ENCODE measurements at places on chromosomes 13 and 19.
A peak's percentile ranks its signal among the peaks of the same experiment; 100 is the strongest.

DNA sequence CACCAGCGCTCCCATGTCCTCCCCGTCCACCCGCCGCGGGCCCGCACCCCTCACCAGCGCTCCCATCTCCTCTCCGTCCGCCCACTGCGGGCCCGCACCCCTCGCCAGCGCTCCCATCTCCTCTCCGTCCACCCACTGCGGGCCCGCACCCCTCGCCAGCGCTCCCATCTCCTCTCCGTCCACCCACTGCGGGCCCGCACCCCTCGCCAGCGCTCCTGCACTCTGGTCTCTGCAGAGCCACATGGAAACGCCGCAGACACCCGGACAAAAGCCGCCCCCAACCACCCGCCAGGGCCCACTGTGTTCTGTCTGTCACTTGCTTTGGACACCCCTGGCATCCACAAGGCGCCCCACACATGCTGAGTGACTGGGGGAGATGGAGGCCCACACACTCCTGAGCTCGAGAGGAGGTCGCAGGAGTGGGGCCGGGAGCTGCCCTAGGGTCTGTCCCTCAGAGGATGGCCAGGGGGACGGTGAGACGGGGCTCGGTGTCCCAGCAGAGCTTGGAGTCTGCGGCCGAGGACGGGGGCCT lies 7.4 kb downstream of the CFD start:
- H3K4me1 ChIP-seq = no peaks in the 10 kb centered on the region
- no peaks in the 10 kb centered on the region for H3K27me3 ChIP-seq
- peaks cover 32% of the 10 kb centered on the region for H3K36me3 ChIP-seq
- DNase-seq = no peak
- no peak overlapping the region for H3K4me3 ChIP-seq
- H3K27ac ChIP-seq = no peak overlapping the region

GRCh38 chr19:55146078-55146704 lies 2.8 kb downstream of the TNNT1 start:
- no peaks in the 10 kb centered on the region for H3K36me3 ChIP-seq
- H3K27me3 ChIP-seq = peaks cover 7% of the 10 kb centered on the region
- H3K4me1 ChIP-seq = no peaks in the 10 kb centered on the region
- no peak overlapping the region for H3K27ac ChIP-seq
- H3K4me3 ChIP-seq = no peak overlapping the region

GRCh38 chr13:28751175-28751960 lies 32.6 kb upstream of the SLC46A3 start:
- H3K27me3 ChIP-seq = no peaks in the 10 kb centered on the region
- H3K27ac ChIP-seq = no peak overlapping the region
- H3K4me1 ChIP-seq = peaks cover 21% of the 10 kb centered on the region
- DNase-seq = no peak
- no peaks in the 10 kb centered on the region for H3K36me3 ChIP-seq
- H3K4me3 ChIP-seq = no peak overlapping the region

- no peak for DNase-seq
- no peaks in the 10 kb centered on the region for H3K36me3 ChIP-seq
- H3K27ac ChIP-seq = no peak overlapping the region
- no peaks in the 10 kb centered on the region for H3K27me3 ChIP-seq
- H3K4me3 ChIP-seq = no peak overlapping the region
These were observed 230.5 kb downstream of the TM9SF2 start for GRCh38 chr13:99731747-99732146.

DNA sequence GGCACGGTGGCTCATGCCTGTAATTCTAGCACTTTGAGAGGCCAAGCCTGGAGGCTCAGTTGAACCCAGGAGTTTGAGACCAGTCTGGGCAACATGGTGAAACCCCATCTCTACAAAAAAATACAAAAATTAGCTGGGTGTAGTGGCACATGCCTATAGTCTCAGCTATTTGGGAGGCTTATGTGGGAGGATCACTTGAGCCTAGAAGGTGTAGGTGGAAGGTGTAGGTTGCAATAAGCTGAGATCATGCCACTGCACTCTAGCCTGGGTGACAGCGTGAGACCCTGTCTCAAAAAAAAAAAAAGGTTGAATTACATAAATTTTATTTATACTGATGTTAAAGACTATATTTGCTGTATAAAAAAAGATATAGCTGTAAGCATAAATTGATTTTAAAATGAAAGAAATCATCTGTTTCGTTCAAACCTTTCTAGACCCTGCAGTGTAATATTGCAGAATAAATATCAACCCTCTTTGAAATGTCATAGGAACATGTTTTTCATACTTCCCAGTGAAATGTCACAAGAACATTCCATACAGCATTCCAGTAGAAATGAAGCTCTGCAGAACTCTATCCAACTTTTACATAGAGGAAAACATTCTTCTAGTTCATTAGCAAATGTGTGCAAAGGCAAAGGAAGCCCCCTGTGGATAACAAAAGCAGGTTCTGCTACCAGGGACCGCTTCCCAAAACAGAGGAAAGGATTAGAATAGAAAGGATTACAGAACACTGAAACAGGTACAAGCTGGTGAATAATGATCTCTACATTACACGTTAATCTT lies 76.0 kb downstream of the CAB39L start:
- no peak overlapping the region for H3K27ac ChIP-seq
- H3K36me3 ChIP-seq = no peaks in the 10 kb centered on the region
- DNase-seq = no peak
- H3K27me3 ChIP-seq = no peaks in the 10 kb centered on the region
- no peaks in the 10 kb centered on the region for H3K4me1 ChIP-seq
- no peak overlapping the region for H3K4me3 ChIP-seq

DNA sequence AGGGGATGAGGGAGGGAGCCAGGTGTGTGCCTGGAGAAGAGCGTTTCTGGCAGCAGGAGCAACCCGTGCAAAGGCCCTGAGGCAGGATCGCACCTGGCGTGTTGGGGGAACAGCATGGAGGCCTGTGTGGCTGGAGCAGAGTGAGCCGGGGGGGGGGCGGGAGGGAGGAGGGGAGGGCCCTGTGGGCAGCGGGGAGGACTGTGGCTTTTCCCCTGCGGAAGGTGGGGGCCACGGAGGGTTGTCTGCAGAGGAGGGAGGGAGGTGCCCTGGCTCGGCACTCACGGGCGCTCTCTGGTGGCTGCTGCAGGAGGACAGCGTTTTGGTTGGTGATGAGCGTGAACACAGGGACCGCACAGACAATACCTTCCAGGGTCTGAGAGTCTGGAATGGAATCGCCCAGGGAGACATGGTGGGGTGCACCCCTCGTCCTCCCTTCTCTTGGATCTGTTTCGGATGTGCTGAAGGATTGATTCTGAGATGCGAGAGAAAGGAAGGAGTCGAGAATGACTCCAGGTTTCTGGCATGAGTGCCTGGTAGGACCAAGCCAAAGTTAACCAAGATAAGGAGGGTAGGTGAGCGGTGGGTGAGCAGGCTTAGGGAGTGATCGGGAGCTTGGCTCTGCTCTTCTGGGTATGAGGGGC lies 6.5 kb downstream of the RAB11B start:
- H3K27me3 ChIP-seq = no peaks in the 10 kb centered on the region
- H3K4me1 ChIP-seq = peaks cover 15% of the 10 kb centered on the region
- peaks cover 13% of the 10 kb centered on the region for H3K36me3 ChIP-seq
- H3K4me3 ChIP-seq = no peak overlapping the region
- no peak overlapping the region for H3K27ac ChIP-seq
- DNase-seq = peak; percentile 75

- peak overlapping the region; percentile 88 for H3K4me3 ChIP-seq
- DNase-seq = no peak
- H3K36me3 ChIP-seq = peaks cover 5% of the 10 kb centered on the region
These were observed 933 bp upstream of the UQCR11 start for GRCh38 chr19:1606138-1606651.

DNA sequence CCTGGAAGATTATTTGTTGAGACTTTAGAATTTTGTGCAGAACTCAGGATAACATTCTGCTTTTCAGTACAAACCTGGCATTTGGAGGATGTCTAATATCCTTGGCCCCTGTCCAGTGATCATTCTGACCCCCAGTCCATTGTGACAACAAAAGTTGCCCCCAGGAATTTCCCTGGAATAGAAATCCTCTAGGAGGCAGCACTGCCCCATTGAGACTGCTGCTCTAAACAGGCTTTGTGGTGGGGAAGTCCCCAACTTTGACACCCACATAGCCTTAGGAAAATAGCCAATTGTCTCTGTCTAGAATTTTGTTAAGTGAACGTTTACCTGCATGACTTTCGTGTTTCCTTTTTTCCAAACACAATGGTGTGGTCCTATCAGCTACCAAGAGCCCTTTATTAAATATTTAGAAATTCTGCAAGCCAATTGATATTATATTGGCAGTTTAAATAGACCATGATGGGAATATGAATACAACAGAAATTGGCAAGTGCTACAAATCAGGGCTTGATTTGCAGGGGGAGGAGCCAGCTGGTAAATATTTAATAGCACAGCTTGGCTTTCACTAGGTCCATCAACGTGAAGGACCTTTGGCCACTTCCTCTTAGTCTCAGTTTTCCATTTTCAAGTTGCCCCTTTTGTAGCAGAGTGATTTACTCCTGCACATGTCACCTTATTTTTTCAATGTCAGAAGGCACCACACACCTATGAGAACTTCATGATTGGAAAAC lies 451.7 kb downstream of the EFNB2 start:
- peaks cover 6% of the 10 kb centered on the region for H3K4me1 ChIP-seq
- no peak overlapping the region for H3K4me3 ChIP-seq
- H3K27me3 ChIP-seq = no peaks in the 10 kb centered on the region
- no peak for DNase-seq

GRCh38 chr19:35228177-35228930 lies at the start of gene FAM187B:
FAM187B (minus strand) TSS chr19:35228739; CDS start chr19:35228680, 59 bp downstream.
- H3K36me3 ChIP-seq = no peaks in the 10 kb centered on the region
- H3K4me1 ChIP-seq = no peaks in the 10 kb centered on the region
- H3K27ac ChIP-seq = no peak within 1 kb of the TSS
- no peaks in the 10 kb centered on the region for H3K27me3 ChIP-seq
- DNase-seq = no peak

GRCh38 chr13:73618275-73618865 lies 515.8 kb downstream of the KLF12 start:
- no peaks in the 10 kb centered on the region for H3K36me3 ChIP-seq
- DNase-seq = no peak
- no peak overlapping the region for H3K27ac ChIP-seq
- peak overlapping the region; percentile 12 for H3K4me3 ChIP-seq
- H3K4me1 ChIP-seq = no peaks in the 10 kb centered on the region

- peaks cover 24% of the 10 kb centered on the region for H3K27me3 ChIP-seq
- no peak overlapping the region for H3K27ac ChIP-seq
- H3K36me3 ChIP-seq = no peaks in the 10 kb centered on the region
These were observed 2.0 kb downstream of the PTH2 start for GRCh38 chr19:49421039-49421877.

GRCh38 chr19:39403331-39404312 lies 3.0 kb upstream of the ZFP36 start:
- H3K4me1 ChIP-seq = peaks cover 24% of the 10 kb centered on the region
- no peaks in the 10 kb centered on the region for H3K27me3 ChIP-seq
- peak overlapping the region; percentile 96 for H3K27ac ChIP-seq

DNA sequence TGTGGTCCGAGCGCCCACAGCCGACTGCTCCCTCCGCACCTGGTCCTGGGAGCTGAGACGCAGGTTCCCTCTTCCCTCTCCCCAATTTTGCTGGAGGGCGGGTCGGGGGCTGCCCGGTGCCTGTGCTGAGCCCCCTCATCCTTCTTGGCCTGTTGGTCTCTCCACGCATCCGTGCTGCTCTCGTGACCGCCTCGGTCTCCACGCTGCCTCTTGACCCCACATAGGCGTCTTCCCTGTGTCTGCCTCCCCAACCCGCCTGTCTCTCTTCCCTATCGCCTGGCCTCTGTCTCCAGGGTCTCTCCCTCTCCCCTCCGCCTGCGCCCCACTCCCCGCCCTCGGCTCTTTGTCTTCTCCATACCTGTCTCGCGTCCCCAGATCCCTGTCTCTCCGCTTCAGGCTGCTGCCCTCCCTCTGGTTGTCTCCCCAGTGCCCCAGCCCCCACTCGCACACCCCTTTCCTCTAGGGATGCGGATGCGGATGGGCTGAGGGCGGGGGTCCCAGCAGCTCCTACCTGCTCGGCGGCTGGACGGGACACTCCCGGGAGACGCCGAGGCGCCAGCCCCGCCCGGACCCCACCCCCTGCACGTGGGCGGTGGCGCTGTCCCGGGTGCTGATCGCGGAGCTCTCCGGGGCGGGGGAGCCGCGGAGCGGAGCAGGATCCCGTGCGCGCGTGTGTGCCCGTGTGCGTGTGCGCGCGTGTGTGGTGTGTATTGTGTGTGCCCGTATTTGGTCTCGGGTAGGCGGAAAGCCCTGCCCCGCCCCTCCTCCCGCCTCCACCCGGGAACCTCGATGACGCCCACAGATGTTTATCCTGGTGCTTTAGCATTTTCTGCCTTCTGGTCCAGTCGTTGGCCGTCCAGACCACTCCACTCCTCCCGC lies at the start of gene SYT5:
Gene SYT5, minus strand, starts transcription at position 684 of the 879 bp plus-strand sequence. CDS start 1,248 bp downstream, outside the sequence.
- H3K4me3 ChIP-seq = no peak within 1 kb of the TSS
- H3K36me3 ChIP-seq = peaks cover 2% of the 10 kb centered on the region
- peak; percentile 61 for DNase-seq
- no peak within 1 kb of the TSS for H3K27ac ChIP-seq

DNA sequence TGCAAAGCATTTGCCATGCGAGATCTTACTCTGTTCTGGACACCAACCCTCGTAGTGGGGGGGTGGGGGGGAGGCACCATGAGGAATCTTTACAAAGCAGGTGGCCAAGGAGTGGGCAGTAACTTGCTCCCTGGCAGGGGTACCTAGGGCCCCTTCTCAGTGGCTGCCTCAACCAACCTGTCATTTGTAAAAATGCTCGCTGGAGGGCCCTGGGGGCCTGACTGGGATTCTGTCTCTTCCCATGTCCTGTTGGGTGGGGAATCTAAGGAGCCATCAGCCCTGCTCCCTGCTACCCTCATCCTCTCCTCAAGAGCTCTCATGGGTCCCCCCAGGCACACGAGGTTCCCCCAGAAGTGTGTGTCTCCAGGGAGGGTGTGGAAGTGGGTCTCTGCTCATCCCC lies 1.5 kb downstream of the KCNN1 start:
- peaks cover 3% of the 10 kb centered on the region for H3K4me1 ChIP-seq
- no peaks in the 10 kb centered on the region for H3K27me3 ChIP-seq
- no peak for DNase-seq
- no peak overlapping the region for H3K27ac ChIP-seq
- H3K36me3 ChIP-seq = no peaks in the 10 kb centered on the region

GRCh38 chr19:313988-314815 lies 23.0 kb upstream of the PLPP2 start:
- DNase-seq = no peak
- H3K27ac ChIP-seq = no peak overlapping the region
- no peaks in the 10 kb centered on the region for H3K27me3 ChIP-seq
- H3K4me1 ChIP-seq = no peaks in the 10 kb centered on the region

GRCh38 chr19:19324059-19324770 lies 3.6 kb downstream of the MAU2 start:
- no peaks in the 10 kb centered on the region for H3K27me3 ChIP-seq
- H3K36me3 ChIP-seq = peaks cover 11% of the 10 kb centered on the region
- H3K4me1 ChIP-seq = peaks cover 16% of the 10 kb centered on the region

DNA sequence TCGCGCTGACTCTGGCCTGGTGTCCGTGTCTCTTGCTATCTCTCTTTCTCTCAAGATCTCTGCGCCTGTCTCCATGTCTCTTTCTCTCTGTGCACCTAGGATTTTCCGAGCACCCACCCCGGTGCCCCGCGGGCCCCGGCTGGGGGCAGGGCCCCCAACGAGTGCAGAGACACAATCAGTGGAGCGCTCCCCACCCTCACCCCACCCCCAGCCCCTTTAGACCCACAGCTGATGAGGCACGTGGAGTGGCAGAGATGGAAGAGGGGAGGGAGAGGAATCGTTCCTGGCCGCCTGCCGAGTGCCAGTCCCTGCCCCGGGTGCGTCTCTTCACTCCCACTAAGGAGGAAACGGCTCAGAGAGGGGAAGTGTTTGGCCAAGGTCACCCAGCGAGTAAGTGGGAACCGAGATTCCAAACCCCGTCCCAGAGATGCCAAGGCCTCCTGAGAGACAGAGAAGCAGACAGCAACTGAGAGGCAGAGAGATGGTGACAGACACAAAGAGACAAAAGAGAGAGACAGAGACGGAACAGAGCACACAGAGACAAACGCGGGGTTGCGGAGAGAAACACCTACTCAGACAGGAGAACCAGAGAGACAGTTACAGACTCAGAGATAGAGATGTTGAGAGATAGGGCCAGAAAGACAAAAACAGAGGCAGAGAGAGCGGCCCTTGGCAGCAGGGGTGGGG lies 626 bp upstream of the BCL3 start:
- H3K36me3 ChIP-seq = peaks cover 6% of the 10 kb centered on the region
- peak overlapping the region; percentile 93 for H3K4me3 ChIP-seq
- peaks cover 20% of the 10 kb centered on the region for H3K4me1 ChIP-seq
- peak overlapping the region; percentile 94 for H3K27ac ChIP-seq
